ENCODE measurements at places on chromosomes 3 and 15.

- no peak for DNase-seq
Measured at GRCh38 chr15:46460431-46461094, 825.7 kb downstream of the SQOR start.

DNA sequence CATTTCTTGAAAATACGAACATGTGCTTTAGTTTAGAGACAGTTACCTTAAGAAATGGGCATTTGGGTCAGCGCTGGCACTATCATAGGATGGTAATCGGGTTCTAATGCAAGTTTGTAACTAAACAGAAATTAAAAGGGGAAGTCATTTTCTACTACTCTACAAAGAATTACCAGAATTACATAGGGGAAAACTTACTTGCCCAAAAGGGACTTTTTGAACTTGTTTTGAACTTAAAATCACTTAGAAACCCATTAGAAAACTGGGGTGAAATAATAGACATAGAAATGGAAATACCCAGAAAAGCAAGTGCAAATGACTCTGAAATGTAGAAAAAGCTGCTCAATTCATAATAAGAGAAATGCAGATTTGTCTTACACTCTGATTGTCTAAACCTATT is 44.9 kb downstream of the SPATA16 start:
- DNase-seq, result no peak

DNA sequence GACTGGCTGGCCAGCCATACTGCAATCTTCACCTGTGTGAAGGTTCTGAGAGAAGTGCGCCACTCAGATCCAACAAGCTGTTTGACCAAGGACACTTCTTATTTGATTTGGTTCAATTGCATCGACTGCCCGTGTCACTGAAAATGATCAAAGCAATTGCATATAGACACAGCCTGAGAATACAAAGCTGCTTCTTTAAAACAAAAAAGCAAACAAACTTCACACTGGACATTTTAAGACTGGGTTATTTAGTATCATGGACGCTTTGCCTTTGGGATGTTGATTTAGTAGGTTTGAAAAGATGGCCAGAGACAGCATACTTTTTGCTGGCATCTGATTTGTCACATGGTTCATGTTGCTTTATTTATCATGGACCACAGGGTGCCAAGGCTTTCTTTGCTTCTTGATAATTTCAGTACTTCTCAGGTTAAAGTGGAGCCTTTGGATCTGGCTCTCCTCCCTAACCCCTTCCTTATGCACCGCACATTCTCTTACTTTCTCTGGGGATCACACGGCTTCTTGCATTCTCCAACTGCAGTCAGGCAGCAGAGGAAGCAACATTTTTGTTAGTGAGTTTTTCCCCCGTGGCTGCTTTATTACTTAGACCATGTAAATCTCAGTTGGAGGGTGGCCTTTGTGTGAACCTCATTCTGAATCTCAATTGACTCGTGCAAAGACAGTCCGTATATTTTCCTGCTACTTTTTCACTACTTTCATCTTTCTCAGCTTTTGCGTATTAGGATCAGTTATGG is 151.0 kb downstream of the CD47 start:
- no peak for DNase-seq

DNA sequence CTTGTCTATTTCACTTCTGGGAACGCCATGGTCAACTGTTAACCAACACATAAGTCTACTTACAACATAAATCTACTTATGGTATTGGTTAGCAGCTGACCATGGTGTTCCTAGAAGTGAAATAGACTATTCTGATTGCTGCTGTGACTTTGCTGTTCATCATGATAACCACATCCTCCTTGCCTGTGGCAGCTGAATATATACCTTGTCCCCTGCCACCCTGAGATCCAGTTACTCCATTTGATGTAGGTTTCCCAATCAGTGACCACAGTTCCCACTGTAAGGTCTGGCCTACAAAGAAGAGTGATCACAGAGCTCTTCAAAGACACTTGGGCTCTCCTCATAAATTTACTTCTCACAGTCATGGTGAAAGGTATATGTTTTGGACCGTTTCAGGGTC is 66.8 kb upstream of the ALDH1A3 start:
- DNase-seq, result no peak

- no peak for DNase-seq
Measured at GRCh38 chr15:91514147-91514546, 339.4 kb upstream of the SLCO3A1 start.

DNA sequence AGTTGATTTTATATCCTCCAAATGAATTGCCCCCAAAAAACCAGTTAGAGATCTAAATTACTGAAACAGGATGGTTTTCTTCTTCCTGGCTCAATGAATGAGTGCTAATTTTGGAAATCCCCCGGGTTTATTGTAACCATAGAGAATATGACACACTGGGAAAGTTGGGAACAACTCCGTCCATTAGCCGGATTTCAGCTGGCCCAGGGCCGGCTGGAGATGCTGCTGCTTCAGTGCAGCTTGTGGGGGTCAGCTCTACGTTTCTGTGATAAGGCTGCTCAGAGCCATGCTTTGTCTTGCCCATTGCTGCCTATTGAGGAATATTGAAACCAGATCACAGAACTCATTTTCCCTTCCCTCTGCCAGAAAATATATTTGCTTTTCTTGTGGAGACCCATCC is 20.3 kb downstream of the GYG1 start:
- no peak for DNase-seq

DNA sequence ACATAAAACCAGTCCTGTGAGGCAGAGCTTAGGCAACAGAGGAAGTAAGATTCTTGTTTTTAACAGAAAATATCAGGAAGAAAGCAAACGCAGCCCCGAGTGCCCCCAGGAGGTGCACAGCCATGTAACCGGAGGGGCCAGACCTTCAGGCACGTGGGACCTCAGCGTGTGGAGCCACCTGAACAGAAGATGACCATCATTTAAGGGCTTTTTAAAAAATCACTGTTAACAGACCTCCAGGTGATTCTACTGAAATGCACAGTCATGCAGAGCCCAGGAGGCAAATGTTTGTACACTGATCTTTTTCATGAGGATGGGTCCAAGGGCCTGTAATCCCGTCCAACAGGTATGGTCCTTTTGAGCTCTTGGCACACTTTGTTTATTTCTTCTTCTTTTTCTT is 38.8 kb downstream of the SPG21 start:
- no peak for DNase-seq

GRCh38 chr15:65328506-65329287 is 24.2 kb downstream of the RNU5B-1 start:
- DNase-seq, result no peak

GRCh38 chr3:186149319-186149960 is 40.6 kb upstream of the ETV5 start:
- DNase-seq, result no peak

DNA sequence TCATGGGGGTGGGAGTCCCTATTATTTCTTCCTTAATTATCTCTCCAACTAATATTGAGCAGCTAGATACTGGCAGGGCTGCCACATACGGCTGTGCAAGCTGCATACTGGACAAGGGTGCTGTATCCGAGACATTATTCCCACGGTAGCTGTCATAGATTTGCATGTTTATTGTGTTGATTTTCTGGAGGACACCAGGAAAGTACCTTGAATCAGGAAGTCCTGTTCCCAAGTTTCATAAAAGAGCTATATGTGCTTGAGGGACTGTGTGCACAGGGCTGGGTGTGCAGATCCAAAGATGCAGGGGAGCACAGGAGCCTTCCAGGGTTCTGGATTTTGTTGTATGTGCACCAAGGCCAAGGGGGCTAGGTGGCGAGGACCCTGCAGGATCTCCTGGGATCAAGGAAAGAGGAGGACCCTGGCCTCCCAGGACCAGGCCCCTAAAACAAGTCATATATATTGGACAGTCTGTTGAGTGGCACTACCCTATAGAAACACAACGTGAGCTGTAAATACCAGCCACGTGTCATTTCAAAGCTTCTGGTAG is 119.2 kb upstream of the ALDH1A3 start:
- DNase-seq, result no peak

DNA sequence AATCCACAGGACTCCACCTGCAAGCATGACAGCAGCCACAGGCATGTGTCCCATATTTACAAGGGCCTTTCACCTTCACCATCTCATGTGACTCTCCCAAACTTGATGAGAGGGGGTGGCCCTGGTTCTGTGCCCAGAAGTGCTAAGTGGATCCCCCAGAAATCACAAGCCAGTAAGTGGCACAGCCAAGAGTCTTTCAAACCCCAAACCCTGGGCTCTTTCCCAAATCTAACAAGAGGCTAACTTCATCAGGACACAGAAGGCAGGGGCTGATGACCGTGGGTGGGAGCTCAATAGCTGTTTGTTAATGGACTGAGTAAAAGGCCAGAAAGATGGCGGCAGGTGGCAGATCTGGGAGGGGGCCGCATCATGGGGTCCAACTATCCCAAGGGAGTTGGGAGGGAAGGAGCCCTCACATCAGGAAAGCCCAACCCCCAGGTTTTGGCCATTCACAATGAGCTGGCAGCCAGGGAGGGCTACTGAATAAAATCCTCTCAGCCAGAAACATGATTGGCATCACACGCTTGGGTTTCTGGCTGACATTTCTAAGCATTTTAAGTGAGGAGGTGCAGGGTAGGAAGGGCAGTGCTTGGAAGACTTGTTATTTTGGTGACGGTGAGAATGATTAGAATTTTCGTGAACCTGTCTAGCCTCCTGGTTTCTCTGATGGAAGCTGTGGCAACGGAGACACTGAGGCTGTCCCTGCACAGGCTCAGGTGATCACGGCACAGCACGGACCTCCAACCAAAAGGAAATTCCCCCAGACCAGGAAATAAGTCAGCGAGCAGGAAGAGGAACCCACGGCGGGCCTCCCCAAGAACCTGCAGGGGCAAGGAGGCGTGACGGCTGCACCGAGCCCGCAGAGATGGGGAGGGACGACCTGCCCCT is 109.3 kb downstream of the OXNAD1 start:
- DNase-seq, result no peak

DNA sequence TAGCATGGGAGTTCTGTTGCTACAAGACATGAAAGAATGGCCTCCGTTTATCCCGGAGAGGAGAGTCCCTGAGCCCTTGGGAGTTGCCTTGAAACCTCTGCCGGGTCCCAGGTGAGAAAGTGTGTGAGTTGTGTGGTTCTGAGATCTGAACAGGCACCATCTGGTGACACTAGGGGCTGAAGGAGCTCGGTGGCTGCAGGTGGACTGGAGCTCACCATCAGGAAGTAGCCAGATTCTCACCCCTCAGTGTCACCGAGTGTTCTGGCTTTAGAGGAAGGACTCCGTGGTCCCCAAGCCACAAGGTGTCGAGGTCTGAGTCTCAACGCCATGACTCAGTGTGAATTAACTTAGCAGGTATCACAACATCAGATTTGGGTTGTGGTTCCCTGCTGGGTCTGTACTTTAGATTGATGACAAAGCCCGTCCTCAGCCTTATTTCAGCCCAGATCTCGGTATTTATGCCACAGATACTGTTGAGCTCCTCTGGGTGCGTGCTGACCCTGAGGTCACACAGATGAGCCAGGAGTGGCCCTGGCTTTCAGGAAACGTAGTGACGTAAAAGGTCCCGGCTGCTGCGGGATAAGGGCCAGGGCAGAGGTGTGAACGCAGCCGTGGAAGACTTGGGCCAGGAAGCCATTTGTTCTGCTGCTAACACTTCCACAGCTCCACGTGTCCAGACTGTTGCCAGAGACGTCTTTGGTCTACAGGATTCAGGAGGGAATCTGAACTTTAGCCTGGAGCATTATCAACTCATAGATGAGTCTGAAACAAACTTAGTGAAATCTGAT is 54.4 kb downstream of the PGPEP1L start:
- DNase-seq, result no peak

GRCh38 chr15:66483131-66483566 is 14.4 kb downstream of the SNAPC5 start:
- no peak for DNase-seq

GRCh38 chr3:180390313-180390712 is 211.7 kb upstream of the TTC14 start:
- DNase-seq, result no peak

- no peak for DNase-seq
Measured at GRCh38 chr3:43693594-43693993, 2.9 kb downstream of the ABHD5 start.

- no peak for DNase-seq
Measured at GRCh38 chr3:167653155-167653554, 587 bp downstream of the WDR49 start.

- DNase-seq, result no peak
Measured at GRCh38 chr3:49378249-49378895, 20.2 kb upstream of the GPX1 start.

- DNase-seq, result no peak
Measured at GRCh38 chr15:80183306-80183705, 30.5 kb downstream of the FAH start.

- no peak for DNase-seq
Measured at GRCh38 chr3:141078200-141078599, 27.1 kb downstream of the SPSB4 start.

DNA sequence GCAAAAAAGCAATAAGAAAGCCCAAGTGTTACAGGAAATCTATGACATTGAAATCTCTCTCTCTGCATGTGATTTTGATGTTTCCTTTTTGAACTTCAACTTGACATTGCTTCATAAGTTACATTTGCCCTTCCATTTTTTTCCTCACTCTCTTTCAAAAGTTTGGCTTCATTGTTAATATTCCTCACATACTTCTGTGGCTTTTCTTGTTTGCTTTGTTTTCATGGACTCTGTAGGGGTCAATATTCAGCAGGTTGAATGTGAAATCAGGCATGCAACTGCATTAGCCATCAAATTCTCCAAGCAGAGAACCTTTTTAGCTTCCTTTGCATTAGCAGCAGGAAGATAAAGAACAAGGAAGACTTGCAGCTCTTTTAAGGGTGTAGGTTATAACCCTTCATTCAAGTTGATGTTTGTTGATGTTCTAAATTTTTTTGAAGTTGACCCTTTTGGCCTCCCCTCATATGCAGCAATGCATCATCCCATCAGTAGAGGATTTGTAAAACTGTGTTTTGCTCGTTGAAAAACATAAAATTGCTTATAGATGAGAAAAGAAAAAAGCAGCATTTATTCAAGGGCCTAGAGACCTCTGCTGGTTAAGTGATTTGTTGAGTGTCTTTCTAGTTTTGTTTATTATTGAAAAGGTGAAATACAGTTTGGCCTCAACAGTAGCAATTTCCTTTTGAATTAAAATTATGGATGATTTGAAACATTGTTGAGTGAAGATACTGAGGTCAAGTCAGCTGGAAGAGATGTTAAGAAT is 211.4 kb downstream of the IL5RA start:
- DNase-seq, result no peak

- DNase-seq, result no peak
Measured at GRCh38 chr3:2802429-2802828, 307.7 kb downstream of the IL5RA start.

DNA sequence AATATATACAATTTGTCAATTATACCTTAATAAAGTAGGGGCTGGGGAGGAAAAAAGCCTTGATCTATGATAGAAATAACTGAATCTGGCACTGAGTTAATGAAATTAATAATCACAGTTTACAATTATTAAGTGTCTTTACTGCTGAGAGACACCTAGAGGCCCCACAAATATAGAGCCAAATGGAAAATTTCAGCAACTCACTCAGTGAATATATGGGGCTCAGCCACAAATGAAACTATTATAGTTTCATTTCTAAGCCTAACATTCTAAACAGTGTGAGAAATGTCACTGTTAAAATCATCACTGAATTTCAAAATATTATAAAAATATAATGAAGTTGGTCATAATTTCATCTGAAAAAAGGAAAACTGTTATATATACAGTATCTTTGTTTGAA is 40.3 kb downstream of the GNB4 start:
- no peak for DNase-seq

Measured in activated gamma-delta T cell treated with Interleukin-2 at 50 U/mL for 16 hours (primary cell).